ENCODE measurements at places on chromosomes 12 and 14.

- ATAC-seq = no peak
Observed at GRCh38 chr12:70332236-70332635, 33.9 kb upstream of the KCNMB4 start.

GRCh38 chr14:100825713-100826331 is at the start of gene MEG3:
Gene MEG3, plus strand, starts transcription at chr14:100826118.
- no peak for ATAC-seq

GRCh38 chr12:6026998-6027397 is 81.9 kb upstream of the ANO2 start:
- no peak for ATAC-seq

- ATAC-seq = no peak
Observed at GRCh38 chr12:78018939-78019338, 188.2 kb downstream of the NAV3 start.

- no peak for ATAC-seq
Observed at GRCh38 chr12:130357729-130358330, 20.1 kb downstream of the PIWIL1 start.
